GM23338 (cell line): ENCODE measurements at places on chromosomes 6 and 20. TPM values are rescaled to one million over a fixed set of nuclear protein-coding genes. Genes with fewer than 3 reads are reported as not detected.

CD109 gene
- 5.3 and 6.0 TPM in 2 replicates for total RNA-seq

PLCB1 gene
- 20.6 and 20.7 TPM in 2 replicates for total RNA-seq

PAK1IP1 gene
- 45.5 and 47.4 TPM in 2 replicates for total RNA-seq

CRISP3 gene
- not detected in 2 replicates for total RNA-seq

MCCD1 gene
- not detected in 2 replicates for total RNA-seq

HLA-G gene
- total RNA-seq: 1.5 and 2.8 TPM in 2 replicates

DNA sequence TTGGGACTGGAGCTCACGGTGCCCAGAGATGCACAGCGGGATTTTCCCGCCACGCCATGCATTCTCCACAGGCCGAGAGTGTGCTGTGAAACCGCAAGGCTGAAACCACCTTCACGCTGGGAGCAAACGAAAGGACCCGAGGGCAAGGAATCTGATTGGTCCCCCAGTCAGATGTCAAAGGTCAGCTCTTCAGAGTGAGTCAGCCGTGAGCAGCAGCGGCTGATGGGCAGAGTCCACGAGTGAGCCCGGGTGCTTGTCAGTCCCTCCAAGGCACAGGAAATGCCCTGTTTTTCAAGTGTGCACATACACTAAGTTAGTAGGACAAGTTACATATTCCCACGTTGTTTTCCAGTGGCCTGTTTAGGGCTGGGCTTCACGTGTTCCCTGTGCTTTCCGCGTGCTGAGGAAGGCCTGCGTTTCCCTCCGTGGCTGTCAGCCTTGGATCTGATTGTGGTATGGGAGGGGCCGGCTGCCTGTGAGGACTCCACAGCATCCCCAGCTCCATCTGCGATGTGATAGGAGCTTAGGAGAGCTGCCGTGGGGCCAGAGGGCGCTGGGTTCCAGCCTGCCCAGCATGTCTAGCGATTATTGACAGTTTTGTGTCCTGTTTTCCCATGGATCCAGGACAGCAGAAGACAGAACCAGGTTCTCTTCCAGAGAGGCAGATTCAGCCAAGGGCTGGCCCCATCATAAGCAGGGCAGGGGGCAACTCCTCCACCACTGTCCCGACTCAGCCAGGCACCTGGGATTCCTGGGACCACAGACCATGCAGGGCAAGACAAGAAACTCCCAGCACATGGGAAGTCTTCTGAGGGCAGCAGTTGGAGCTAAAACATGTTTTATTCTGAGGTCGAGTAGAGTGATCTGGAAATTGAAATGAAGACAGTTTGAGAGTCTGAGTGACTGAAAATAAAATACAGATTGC, 38.2 kb upstream of the FRMD1 start:
- no peak for DNase-seq
- no peak overlapping the region for H3K27ac ChIP-seq
- no peaks in the 10 kb centered on the region for H3K4me1 ChIP-seq
- no peak overlapping the region for H3K4me3 ChIP-seq

DNA sequence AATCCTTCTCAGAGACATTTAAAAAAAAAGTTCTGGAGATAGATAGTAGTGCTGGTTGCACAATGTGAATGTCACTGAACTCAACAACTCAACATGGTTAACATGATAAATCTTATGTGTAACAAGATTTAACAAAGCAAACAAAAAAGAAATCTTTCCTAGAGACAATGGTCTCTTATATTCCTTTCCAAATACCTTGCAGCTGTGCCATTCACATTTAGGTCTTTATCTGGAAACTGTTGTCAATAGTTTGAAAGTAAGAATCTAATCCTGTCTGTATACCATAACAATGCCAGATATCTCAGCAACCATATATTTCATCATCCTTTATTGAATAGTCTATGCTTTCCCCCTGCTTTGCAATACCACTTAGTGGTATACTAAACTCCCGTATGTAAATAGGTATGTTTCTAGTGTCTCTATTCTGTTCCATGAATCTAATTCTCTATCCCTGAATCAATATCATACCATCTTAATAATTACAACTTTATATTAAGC, 2.1 kb downstream of the SERAC1 start:
- H3K27me3 ChIP-seq: peaks cover 18% of the 10 kb centered on the region
- peaks cover 20% of the 10 kb centered on the region; the same call in 1 of the 2 replicates for H3K4me1 ChIP-seq
- H3K27ac ChIP-seq: no peak overlapping the region
- DNase-seq: no peak
- H3K4me3 ChIP-seq: no peak overlapping the region

GRCh38 chr6:167338541-167339117, 13.7 kb downstream of the TTLL2 start:
- no peaks in the 10 kb centered on the region for H3K27me3 ChIP-seq
- H3K36me3 ChIP-seq: no peaks in the 10 kb centered on the region
- no peak overlapping the region for H3K4me3 ChIP-seq
- H3K27ac ChIP-seq: no peak overlapping the region
- no peaks in the 10 kb centered on the region for H3K4me1 ChIP-seq

GRCh38 chr6:158033751-158034702, 52.4 kb downstream of the SYNJ2 start:
- H3K36me3 ChIP-seq: no peaks in the 10 kb centered on the region
- H3K27ac ChIP-seq: no peak overlapping the region
- no peaks in the 10 kb centered on the region for H3K27me3 ChIP-seq
- no peak overlapping the region for H3K4me3 ChIP-seq
- DNase-seq: no peak
- H3K4me1 ChIP-seq: no peaks in the 10 kb centered on the region

DNA sequence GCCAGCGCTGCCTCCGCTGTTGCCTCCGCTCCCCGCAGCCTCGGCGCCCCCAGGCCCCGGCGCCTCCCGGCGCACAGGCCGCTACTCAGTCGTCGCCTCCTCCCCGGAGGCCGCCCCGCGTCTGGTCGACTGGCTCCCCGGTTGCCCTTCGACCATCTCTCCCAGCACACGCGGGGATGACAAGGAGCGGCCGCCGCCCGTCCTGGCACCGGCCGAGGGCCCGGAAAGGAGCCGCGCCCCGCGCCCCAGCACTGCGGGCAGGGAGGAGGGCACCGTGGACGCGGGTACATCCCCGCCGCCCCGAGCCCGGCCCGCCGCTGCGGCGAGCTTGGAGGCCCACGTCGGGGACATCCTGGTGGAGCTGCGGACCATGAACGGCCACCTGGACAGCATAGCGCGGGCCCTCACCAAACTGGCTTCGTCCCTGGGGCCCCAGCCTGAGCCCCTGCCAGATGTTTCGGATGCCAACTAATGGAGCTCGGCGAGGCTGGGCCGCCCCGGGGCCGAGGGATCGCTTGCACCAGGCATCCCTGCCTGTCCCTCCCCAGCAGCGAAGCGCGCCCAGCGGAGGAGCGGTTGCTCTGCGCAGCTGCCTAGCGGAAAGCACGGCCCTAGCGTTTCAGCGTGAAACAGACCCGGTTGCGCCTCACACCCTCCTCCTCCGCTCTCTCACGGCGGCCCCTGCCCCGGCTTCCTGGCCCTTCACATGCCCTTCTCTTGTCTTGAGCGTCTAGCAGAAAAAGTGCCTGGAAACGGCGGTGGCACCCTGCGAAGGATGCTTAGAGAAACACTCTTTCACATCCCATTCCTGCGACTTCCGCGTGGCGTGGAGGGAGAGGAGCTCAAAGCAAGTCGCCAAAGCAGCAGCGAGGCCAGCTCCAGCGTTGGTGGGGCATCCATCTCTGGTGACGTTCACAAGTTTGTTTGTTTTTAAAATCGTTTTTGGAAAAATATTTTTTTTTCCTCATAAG, 285.8 kb upstream of the SUPT3H start:
- peak; percentile 80 for DNase-seq
- H3K4me1 ChIP-seq: peaks cover 13% of the 10 kb centered on the region
- H3K4me3 ChIP-seq: peak overlapping the region; percentile 58
- H3K36me3 ChIP-seq: no peaks in the 10 kb centered on the region
- H3K27me3 ChIP-seq: peaks cover 42% of the 10 kb centered on the region

DNA sequence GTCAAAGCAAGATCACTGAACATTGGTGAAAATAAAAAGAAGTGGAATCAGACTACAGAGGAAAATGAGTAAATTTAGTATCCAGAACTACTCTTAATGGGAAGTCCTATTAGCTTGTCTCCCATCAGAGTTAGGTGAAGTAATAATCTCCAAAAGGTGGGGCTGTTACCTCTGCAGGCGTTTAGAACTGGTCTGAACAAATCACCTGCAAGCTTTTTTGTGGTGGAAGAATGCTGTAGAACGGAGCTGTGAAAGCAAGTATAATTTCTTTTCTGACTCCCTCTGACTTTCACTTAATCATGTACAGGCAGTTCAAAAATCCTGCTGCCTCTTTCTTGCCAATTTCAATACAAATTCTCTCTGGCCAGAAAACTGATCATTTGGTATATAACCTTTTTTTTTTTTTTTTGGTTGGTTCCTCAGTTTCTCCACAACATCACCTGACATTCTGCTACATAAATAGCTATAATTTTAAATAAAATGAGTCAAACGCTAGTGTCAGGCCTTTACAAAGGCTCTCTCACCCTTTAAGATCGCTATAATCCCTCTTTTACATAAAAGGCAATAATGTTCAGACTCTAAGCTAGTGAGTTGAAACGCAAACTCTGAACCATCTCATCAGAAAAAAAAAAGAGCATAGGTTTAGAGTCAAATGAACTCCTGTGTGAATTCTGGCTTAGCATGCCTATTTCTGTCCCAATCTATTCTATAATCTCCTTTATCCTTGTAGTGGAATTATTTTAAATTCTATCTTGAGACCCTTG, 38.8 kb downstream of the CITED2 start:
- DNase-seq: no peak
- no peaks in the 10 kb centered on the region for H3K27me3 ChIP-seq
- no peaks in the 10 kb centered on the region for H3K36me3 ChIP-seq

DNA sequence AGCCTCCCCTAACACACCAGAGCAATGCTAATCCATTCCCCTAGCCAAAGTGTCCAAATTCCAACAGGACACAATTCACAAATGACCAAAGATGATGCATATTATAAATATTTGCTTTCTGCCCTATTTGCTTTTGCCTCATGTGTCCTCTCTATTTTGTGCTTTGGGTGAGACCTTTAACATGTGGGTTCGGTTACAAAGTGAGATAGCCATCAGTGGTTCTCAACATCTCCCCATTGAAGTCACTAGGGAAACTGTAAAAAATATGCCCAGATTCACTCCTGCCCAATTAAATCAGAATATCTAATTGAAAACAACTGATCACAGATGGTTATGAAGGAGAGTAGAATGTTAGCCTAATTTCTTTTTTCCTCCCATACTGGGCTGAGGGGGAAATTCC, 159.2 kb downstream of the MTFR2 start:
- H3K4me3 ChIP-seq: no peak overlapping the region
- no peaks in the 10 kb centered on the region for H3K36me3 ChIP-seq
- H3K4me1 ChIP-seq: no peaks in the 10 kb centered on the region

GRCh38 chr20:48066851-48067250, 281.6 kb upstream of the SULF2 start:
- no peak overlapping the region for H3K4me3 ChIP-seq
- H3K27ac ChIP-seq: no peak overlapping the region
- no peak for DNase-seq

DNA sequence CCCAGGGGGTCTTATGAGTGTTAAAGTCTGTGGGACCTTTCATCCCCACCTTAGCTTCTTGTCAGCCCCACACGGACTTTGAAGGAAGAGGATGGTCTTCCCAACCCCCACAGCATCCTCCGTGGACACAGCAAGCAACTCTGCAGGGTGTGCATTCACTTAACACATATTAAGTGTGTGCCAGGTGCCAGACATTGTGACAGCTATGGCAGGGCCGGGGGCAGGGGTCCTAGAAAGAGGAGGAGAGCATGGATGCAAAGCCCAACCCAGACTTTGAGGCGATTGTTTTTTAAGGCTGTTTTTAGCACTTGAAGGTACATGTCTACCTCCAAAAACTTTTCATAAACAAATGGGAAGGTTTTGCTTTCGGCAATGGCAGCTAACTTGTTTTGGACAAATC, 121.6 kb upstream of the KCNG1 start:
- DNase-seq: no peak
- no peaks in the 10 kb centered on the region for H3K36me3 ChIP-seq
- no peak overlapping the region for H3K4me3 ChIP-seq

DNA sequence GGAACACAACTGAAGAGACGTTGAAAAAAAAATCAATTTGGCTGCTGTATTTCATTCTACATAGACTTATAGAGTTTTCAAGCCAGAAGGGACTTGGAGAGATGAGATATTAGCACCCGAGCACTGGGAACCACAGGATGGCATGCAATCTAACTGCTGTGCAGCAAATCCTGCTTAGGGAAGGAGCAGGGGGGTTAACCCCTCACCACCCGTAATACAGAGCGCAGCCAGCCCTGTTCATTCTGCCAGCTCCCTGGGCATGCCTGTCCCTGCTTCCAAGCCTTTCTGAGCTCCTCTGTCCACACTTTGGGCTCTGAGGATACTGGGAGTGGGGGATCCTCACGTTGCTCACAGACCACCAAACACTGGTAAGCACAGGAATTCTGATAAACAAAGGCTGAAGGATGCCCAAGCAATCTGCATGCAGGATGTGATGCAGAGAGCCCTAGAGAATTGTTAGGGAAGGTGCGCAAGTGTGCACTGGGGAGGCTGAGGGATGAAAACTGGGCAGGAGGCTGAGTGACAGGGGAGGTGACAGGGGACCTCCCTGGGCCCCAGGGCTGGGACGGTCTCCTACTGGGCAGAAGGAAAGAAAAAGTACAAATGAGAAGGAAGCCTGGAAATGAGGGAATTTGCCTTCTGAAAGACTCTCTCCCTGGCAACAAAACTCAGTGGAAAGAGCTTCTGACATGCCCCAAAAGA, 34.0 kb downstream of the CPNE5 start:
- no peak overlapping the region for H3K4me3 ChIP-seq
- no peak overlapping the region for H3K27ac ChIP-seq
- H3K36me3 ChIP-seq: no peaks in the 10 kb centered on the region
- no peaks in the 10 kb centered on the region for H3K27me3 ChIP-seq
- DNase-seq: no peak

GRCh38 chr20:23156170-23156841, 70.2 kb upstream of the CD93 start:
- DNase-seq: no peak
- no peak overlapping the region for H3K27ac ChIP-seq

- no peaks in the 10 kb centered on the region for H3K36me3 ChIP-seq
- peaks cover 45% of the 10 kb centered on the region for H3K4me1 ChIP-seq
- no peaks in the 10 kb centered on the region for H3K27me3 ChIP-seq
These were observed 46.6 kb upstream of the SLC9A8 start for GRCh38 chr20:49765846-49766541.

- no peak overlapping the region for H3K4me3 ChIP-seq
- H3K27me3 ChIP-seq: no peaks in the 10 kb centered on the region
- no peak overlapping the region for H3K27ac ChIP-seq
- no peaks in the 10 kb centered on the region for H3K4me1 ChIP-seq
These were observed 66.0 kb upstream of the KIF16B start for GRCh38 chr20:16639027-16639941.
